ENCODE measurements at places on chromosomes 5 and 9.

DNA sequence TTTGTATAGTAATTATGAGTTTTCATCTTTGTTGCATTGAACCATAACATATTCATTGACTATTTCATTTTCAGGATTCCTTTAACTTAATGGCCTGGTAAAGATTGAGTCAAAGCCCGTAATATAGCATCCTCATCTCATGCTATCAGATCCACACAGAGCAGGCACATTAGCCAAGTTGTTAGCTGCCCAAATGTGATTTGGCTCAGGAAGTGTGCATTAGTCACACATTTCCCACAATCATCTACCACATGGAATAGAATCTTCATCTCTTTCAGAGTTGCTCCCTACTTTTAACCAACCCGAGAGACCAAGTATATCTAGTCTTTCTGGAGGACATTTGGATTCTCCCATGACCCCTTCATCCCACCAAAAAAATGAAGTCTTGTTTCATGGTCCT lies 481.0 kb upstream of the PTGER4 start:
- DNase-seq = no peak

GRCh38 chr5:113186061-113186460 lies 209.5 kb downstream of the DCP2 start:
- DNase-seq = no peak

DNA sequence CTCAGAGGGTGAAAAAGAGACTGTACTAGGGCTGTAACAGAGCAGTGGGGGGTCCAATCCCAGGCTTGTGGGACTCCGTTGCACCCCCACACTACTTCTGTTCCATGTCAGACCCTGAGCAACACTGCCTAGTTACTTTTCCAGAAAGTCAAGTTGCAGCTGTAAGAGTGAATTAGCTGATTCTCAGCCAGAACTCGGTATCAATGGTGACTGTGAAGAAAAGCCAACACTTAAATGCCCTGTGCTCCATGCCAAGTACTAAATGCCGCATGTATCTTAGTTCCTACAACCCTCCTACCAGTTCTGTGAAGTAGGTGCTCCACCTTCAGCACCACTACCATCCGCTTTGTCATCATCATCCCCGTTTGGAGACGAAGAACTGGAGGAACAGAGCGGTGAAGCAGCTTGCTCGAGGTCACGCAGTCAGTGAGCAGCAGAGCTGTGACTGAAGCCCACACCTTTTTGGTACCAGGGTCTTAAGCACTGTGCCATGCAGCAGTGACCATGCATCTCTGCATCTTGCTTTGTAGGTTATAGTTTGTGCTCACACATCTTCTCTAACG lies 64.3 kb downstream of the NSG2 start:
- DNase-seq = no peak

GRCh38 chr5:145838276-145838675 lies 3.1 kb upstream of the PRELID2 start:
- no peak for DNase-seq

DNA sequence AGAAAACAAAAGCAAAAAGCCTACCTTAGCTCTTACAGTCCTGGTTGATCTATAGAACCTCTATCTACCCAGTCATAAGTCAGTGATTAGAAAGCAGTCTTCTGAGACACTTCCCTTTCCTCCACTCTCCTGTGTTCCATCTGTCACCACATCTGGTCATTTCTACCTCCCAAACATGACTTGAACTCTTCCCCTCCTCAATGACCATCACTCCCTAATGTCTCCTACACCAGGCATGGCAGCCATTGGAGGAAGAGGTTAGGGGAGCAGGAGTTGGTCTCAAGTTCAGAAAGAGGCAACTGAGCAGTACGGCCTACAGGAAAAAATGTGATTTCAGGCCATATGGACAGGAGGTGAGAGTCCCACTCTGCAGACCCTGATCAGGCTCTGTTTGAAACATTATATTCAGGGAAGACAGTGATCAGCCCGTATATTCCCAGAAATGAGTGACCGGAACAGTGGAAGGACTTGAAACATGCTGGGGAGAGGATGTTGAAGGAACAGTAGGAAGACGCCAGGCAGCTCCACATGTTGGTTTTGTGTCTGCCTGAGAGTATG lies 12.0 kb downstream of the ABLIM3 start:
- DNase-seq = no peak

DNA sequence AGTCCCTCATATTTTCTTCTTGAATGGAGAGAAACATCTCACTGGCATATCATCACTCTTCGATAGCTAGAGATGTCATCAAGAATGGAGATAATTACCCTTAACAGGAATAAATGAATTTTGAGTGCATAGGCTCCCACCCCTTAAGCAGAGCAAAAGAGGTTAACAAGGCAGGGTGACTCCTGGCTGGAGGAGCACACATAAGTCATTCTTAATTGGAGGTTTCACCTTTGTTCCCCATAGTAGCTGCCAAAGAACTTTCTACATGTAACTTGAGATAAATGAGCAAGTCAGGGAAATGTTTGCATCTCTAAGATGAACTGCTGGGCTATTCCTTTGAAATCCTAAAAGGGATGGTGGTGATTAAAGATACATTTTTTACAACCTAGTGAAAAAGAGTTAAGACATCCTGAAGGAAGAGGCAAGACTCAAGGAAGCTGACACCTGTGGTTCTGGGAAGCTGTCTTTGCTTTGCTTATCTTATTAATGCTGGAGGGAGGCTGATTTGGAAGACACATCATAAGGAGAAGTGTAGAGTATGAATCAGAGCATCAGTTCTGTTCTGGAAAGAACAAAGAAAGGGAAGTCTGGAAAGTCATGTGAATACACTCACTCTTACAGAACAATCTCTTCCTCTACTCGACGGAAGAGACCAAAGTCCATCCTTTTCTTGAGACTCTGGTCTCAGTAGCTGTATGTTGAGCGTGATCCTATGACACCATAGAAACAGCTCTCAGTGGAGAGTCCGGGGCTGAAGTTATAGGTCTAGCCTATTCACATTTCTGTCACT lies 326.3 kb downstream of the OSTF1 start:
- DNase-seq = no peak

- DNase-seq = no peak
Measured at GRCh38 chr9:83012168-83012921, 50.6 kb downstream of the RASEF start.

- DNase-seq = no peak
Measured at GRCh38 chr9:137358126-137358525, 56.1 kb upstream of the NRARP start.

DNA sequence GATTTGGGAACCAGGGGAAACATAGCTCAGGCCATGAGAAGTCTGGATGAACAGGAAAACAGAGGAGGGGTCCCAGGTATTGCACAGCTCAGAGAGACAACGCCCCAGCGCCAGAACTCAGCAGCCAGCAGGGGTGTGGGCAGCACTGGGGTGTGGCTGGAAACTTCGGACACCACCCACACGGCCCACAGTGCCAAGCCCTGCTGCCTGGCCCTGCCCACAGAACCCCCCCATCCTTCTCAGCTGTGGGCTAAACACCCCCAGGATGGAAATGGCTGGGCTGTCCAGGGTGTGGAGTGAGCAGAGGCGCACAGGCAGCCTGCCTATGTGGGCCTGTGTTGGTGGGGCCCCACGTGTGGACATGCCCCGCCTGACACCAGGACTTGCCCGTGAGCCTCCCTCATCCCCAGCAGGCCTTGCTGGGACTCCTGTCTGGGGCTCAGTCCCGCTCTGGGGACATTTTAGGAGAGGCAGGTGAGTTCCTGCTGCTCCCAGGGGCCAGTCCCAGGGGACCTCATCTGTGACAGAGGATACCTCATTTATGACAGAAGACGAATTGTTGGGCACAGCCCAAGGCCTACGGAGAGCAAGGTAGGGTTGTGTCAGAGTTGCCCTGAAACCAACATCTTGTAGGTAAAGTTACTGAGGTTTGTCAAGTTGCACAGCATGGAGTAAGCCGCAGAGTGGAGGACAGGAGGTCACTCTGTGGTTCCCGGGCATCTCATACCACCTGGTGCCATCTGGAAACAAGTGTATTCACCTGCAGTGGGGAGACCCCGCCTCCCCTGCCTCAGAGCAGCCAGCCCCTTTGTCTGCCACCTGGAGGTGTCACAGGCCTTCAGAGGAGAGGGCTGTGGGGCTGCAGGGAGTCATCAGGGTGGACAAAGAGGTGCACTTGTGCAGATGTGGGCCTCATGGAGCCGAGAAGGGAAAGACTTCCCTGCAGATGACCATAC lies 183.2 kb downstream of the AUH start:
- no peak for DNase-seq

- DNase-seq = no peak
Measured at GRCh38 chr9:107927276-107927675, 437.7 kb upstream of the KLF4 start.

DNA sequence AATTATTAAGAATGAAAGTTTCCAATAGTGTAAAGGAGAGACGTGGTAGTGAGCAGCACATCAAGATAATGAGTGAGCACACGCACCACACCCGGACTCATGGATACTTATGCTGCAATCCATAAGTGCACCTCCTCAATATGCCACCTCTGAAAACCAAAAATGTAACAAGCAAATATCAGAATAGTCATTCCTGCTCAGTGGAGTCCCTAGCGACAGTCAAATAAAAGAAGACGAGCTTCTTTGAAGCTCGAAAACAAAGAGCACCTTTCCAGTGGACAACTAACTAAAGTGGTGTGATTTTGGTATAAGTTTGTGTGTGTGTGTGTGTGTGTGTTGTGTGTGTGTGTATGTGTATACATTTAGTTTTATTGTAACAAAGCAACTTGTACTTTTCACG lies 241.3 kb downstream of the DEPDC1B start:
- DNase-seq = no peak

DNA sequence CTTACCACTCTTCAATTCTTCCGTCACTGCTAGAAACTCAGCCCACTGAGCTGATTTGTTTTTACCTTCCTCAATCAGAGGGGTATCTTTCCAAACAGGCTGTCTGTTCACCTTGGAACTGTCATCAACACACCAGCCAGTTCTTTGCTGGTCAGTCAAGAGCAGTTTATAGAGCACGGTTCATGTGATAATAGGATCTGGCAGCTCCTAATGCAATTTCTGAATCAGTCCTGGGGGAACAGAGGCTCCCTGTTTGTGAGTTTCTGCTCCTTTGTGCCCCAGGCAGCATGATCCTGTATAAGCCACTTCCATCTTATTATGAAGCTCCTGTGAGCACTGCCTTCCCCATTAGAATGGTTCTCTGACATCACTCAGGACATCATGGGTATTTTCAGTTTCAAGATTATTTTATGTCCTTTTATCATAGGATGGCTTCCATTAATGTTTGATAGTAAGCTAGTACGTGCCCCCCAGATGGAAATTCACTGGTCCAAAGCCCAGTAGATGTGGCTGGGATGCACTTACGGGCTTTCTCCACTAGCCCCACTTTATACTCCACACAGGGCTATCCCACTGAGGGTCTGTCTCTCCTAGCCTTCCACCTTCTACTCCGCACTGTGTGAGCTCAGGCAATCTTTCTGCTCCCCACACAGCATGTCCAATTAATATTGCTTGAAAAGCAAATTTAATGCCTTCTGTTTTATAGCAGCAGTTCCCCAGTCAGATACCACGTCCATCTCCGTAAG lies 85.5 kb upstream of the SPIN1 start:
- DNase-seq = no peak

- DNase-seq = peak; percentile 67
Measured at GRCh38 chr9:130707225-130707976, 13.8 kb downstream of the EXOSC2 start.

DNA sequence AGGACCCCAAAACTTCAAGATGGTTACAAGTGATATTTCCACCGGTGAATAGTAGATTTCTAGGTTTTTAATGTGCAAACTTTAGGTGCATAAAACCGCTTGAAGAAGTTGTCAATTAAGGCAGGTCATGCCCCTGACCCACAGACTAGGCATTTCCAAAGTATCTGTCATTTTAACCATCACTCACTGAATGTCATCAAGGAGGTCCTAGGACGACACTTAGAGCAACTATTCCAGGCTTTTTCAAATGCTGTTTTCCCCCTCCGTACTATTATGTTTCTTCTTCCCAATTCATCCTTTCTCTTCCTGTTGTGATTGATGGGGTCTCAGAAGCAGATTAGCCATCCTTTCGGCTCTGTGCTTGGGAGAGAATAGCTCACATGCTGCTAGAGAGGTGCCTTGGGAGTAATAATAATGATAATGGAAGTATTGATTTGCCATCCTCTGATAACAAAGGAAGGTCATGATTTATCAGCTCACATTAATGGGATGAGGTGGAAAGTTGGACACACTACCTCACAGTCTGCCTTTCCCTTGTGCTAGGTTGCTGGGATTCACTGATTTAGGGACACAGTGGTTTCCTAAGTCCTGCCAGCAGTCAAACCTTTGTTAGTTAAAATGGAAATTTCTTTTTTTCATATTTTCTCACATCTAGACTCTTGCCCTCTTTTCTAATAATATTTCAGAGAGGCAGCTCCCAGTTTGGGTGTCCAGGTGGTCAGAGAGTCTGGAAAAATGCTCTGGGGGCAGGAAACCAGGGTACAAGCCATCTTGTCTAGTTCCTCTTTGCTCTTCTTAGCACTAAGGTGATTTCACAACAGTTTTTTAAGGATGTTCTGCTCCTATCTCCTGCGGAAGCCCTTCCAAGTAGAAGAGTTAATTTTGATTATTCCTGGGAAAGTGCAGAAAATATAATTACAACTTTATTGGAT lies 67.0 kb downstream of the PTTG1 start:
- DNase-seq = no peak

- no peak for DNase-seq
Measured at GRCh38 chr9:34647651-34648050, 1.2 kb downstream of the GALT start.

DNA sequence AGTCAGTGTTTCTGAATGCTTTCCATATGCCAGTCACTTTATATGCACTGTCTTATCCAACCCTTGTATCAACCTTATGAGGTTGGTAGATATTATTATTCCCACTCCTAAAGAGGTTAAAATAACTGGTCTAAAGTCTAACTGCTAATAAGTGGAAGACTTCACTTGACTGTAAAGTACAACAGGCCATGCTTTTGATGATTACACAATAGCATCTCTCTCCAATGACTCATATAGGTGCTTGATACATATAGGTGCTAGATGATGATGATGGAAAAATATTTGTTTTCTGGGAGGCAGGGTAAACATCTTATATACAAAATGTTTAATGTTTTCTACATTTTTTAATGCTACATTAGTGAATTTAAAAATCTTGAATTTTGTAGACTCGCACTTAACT lies 75.9 kb upstream of the NR3C1 start:
- DNase-seq = no peak

DNA sequence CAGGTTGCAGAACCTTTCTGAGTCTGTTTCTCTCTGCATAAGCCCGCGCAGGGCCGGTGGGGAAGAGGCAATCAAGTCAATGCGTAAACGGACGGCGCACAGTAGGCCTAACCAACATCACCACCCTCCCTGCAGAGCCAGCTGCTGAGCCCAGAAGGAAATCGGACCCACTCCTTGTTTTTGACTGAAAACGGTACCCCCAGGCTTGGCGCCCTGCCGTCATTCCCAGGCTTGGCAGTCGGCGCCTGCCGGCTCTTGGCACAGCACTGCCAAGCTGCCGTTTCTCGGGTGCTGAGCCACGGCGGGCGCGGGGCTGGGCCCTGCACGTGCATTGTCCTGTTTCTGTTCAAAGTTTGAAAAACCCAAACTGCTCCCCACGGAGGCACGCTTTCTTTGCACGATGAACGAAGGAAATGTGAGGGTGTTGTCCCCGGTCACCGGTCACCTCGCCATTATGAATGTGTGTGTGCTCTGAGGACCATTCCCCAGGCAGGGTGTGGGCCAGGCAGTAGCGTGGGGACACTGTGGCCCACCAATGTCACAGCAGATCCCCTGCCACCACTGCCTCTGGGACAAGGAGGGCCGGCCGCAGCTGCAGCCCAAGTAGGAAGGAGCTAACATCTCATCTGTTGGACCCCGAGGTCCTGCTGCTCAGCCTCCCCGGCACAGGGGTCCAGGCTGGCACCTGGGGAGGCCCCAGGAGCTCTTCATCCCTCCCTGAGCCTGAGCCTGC lies 20.1 kb downstream of the FIBCD1 start:
- no peak for DNase-seq

- DNase-seq = no peak
Measured at GRCh38 chr5:88118179-88118578, 150.5 kb downstream of the TMEM161B start.
